ENCODE measurements at places on chromosomes 5 and 9.

DNA sequence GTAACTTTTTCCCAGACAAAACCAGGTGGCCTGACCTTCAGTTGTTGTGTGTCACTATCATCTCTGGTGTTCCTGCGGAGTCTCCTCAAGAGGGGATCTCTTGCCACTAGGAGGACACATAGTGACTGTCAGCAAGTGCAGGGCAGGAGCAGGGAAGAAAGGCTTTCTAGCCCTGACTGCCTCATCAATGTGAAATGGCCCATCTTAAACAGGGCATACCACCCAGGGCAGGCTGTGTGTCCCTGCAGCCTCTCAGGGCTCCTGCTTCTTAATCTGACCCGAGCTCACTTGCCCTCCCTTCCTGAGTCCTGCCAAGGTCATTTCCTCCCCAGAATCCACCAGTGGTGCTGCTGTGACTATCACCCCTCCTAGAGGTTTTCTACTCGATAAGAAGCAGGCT, 57.4 kb upstream of the SIMC1 start:
- DNase-seq: no peak

DNA sequence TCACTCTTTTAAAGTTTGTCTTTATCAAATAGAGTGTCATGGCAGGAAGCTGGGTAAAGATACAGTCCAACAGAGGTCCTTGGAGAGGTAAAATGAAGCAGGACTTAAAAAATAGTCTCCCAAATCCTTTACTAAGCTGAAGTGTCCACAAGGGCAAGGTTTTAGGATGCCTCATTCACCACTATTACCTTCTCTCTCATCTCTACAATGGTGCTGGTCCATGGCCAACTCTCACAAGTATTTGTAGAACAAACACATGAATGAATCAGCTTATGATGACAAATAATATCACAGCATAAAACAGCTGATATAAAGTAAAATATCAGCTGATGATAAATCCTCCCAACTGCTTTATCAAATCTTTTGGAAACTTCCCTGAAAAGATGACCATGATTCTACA, 162.3 kb upstream of the ZNF462 start:
- no peak for DNase-seq

DNA sequence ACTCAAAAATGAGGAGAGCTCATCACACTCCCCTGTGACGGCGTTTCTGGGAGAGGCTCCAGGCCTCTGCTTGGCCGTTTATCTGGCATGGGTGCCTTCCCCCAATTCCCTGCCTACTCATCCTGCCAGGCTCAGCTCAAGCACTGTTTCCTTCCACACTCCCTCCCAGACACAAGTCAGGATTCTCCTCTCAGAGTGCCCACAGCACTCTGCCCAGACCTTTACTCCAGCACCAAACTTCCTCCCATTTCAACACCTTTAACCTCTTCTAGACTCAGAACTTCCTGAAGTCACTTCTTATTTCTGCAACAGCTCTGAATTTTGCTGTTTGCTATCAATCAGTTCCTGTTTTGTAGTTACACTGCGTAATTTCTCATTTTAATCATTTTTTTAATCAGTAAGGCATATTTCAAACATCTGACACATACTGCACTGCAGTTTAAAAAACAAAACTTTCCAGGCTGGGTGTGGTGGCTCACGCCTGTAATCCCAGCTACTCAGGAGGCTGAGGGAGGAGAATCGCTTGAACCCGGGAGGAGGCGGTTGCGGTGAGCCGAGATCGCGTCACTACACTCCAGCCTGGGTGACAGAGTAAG, 16.0 kb downstream of the TRMO start:
- DNase-seq: peak; percentile 61

DNA sequence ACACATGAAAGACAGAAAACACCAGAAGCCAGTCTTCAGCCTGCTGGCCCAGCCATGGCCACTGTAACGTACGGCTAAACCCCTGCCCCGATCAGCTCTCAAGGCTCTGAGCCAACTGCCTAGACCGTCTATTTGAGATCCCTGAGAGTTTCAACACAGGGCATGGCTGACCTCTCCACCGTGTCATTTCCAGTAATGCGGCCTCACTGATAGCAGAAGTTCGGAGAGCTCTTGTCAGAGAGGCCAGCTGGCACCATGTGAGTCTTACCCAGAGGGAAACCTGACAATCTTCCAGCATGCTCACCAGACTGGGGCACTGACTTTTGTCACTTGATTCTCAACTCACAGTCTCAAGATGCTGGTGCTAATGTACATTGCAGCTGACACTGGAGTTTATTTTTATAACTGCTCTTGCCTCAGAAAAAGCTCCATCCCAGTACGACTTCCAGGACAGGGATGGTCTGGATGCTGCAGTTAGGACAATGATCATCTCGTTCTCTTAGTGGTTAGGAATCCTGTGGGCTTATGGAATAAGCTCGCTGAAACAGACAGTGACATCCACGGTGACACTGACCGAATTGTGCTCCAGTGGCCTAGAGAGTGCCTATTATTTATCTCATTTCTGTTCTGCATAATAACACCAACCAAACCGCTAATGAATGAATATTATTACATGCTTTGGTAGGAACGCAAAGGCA, 372.7 kb downstream of the ICE1 start:
- no peak for DNase-seq

DNA sequence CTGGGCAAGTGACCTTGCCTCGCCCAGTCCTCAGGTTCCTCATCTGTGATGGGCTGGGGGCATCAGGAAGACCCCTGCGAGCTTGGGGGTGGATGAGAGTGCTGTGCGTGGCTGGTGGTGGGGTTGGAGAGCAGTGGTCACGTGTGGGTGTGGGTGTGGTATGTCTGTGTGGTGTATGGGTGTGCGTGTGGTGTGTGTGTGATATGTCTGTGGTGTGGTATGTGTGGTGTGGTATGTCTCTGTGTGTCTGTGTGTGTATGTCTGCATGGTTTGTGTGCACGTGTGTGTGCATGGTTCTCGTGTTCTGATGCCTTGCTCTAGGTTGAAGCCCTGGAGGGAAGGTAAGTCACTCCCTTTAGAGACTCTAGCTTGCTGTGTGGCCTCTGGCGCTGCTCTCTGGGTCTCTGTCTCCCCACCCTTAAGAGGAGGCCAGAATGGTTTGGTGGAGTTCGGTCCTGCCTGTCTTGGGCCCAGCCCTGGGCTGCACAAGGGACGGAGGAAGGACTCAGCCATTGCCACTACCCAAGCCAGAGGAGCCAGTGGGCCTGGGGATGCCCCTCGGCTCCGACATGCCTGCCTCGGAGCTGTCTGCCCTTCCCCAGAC, 87.0 kb downstream of the RXRA start:
- no peak for DNase-seq

DNA sequence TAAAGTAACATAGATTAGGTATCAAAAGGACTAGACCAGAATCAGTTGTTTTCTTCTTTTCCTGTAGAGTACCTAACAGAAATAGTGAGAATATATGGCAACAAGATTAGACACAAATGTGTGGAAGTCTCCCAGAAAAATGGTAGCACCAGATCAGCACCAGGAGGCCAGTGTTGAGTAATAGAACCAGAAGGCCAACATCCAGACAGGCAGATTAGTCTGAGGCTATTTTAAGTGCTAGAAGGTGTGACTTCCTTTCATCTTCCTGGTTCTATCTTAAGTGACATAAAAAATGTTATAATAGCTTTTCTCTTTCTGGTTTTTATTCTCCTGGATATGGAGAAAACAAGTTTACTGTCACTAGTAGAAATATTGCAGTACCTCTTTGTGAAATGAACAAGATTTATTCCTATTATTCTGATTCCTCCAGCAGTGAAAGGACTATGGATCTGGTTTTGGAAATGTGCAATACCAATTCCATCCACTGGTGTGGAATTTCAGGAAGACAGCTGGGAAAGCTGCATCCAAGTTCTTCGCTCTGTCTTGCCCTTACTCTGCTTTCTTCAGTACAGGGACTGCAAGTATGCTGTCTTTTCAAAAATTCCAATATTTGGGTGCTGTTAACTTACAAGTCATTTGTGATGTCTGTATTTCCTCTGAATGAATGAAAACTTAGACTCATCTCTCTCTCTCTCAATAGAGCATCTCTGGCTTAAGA, 39.1 kb downstream of the SHLD3 start:
- DNase-seq: no peak

- no peak for DNase-seq
Measured at GRCh38 chr5:153707626-153708025, 217.2 kb downstream of the GRIA1 start.

DNA sequence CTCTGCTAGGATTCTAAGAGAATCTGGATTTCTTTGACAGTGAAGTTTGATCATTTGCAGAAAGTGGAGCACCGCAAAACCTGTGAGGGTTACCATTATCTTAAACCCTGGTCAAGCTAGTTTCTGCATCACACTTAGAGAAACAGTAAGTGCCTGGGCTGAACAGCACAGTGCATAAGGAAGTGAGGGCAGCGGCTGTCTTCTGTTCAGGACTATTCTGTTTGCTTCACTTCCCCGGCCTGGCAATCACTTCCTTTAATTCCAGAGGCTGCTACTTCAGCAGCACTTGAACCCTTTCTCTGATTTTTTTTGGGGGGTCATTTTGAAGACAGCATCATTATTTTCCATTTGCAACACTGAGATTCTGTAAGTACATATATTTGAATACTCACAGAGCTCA, 32.0 kb downstream of the SEMA6A start:
- no peak for DNase-seq

DNA sequence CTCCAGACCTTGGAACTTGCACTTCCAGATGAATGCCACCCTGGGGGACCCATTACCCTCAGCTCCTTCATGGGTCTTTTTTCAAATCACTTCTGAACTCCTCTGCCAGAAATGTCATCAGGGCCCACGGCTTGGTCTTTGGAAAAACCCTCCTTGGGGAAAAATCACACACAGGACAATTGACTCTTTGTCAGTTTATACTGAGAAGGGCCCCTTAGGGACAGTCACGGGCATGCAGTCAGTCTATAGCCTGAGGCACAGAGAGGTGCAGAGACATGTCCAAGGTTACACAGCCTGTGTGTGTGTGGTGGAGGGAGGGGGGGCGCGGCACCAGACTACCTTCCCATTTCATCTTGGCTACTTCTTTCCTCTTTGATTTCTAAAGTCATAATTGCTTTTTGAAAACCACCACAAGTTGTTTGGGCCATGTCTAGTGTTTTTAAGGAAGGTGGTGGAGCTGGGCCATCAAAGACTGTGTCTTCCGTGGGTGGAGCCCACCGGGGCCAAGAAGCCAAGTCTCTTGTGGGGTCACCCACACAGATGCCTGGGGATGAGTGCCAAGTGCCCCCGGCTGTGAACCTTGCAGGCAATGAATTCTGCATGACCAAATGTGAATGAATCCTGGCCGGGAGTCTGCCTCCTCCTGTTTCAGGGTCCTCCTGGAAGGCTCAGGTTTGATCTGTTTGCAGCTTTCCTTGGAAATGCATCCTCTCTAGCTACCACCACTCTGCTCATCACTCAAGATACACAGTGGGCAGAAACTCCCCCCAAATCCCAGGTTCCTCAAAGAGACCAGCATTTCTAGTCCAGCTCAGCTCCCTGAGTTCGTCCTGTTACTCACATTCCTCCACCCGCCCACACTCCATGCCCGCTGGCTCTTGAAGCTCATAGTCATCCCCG, 200.1 kb upstream of the TBC1D2 start:
- no peak for DNase-seq

DNA sequence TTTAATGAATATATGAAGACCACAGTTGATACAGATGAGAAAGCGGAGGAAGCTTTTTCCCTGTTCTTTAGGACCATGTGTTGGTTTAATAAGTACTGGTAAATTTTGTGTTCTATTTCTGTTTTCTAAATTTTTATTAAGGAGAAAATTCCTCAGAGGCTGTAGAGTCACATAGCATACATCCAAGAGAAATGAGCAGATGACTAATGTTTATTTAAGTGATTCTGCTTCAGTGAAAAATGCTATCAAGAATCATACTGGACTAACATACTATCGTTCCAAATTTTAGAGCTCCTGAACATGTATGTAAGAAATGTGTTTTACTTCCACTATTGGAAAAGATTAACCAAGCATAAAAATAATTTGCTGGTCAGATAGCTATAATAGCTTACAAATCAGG, 115.0 kb downstream of the KIAA1958 start:
- DNase-seq: no peak

- DNase-seq: no peak
Measured at GRCh38 chr5:147375151-147375550, 134.7 kb downstream of the DPYSL3 start.

GRCh38 chr9:118364266-118365106, 660.3 kb downstream of the TLR4 start:
- no peak for DNase-seq

DNA sequence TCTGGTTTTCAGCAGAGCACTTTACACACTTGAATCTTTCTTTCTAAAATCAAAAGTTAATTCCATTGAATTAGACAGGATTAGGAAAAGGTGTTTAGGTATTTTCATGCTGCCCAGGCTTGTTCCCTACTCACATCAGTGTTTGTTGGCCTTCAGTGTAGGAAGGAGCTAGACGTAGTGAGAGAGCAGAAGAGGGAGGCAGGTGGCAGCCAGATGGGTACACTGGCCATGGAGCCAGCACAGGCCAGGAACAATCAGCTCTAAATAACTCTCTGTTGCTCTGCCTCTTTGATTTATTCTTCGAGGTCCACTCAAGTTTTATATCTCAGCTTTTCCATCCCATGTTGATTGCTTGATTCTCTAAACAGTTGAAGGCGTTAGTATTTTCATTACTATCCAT, 529.6 kb downstream of the PSAT1 start:
- DNase-seq: no peak

DNA sequence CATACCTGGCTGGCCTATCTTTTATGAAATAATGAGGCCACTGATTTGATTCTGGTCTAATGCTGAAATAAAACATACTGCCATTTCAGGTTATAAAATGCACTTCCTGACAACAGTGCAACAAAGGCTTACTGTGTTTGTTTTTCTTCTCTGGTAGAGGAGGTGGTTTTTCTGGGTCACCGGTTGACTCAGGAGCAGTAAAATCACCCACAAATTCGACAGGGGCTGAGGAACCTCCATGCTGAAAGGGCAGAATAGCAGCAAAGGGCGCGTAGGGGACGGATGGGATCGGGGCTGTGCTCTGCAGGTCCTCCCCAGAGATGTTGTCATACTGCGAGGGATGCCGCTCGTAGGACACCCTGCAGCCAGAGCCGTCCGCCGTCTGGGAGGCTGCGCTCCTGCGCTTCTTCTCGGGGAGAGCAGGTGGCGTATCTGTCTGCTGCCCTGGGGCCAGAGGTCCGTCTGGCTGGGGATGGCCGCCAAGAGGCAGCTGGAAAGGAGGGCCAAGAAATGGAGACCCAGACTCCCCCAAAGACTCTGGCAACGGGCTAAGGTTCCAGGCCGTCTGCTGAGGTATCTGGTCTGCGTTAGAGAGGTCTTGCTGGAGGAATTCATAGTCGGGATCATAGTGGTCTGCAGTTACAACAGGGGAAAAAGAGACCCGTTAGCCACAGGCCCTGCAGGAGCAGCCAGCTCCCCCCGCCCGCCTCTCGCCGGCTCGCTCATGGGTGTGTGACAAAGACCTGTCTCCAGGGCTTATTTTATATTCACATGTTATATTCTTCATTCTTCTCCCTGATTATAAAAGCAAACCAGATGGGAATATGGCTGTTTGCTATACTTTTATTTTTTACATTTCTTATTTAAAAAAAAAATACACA, 80.7 kb downstream of the PRRT1B start:
- no peak for DNase-seq

GRCh38 chr5:50501491-50502228, 60.6 kb upstream of the EMB start:
- no peak for DNase-seq

Data from effector CD4-positive, alpha-beta T cell (primary cell).